ENCODE measurements at places on chromosomes 13 and 19.

DNA sequence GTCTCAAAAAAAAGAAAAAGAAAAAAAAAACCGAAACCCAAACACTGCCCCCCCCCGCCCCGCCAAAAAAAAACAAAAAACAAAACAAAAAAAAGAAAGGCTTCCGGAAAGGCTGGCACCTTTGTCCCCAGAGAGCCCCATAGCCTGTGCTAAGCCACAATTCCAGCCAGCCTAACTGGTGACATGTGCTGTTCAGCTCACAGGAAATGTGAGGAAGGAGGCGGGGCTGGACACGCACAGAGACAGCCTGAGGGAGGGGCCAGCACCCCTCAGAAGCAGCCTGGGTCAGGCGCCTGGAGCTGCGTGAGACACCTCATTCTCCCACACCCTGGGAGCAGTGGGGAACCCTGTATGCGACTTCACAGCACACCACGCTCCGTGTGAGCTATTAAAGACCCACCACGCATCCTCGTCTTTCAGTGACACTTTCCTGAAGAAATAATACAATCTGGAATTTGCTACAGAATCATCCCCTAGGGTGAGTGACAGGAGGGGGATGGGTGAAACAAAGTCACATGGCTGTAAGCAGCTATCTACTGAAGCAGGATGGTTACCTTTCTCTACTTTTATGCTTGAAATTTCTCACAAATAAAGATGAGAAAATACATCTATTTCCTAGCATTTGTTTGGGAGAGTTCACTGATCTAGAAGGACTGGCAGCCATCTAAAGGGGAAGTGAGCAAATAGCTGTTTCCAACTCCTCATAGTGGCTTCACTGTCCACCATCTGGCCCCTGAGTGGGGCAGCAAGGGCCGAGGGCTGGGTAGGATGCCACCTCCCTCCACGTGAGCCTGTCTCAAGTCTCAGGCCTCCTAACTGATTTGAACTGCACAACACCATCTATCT is 12.3 kb upstream of the SLC35E1 start:
- peak; percentile 90 for DNase-seq

DNA sequence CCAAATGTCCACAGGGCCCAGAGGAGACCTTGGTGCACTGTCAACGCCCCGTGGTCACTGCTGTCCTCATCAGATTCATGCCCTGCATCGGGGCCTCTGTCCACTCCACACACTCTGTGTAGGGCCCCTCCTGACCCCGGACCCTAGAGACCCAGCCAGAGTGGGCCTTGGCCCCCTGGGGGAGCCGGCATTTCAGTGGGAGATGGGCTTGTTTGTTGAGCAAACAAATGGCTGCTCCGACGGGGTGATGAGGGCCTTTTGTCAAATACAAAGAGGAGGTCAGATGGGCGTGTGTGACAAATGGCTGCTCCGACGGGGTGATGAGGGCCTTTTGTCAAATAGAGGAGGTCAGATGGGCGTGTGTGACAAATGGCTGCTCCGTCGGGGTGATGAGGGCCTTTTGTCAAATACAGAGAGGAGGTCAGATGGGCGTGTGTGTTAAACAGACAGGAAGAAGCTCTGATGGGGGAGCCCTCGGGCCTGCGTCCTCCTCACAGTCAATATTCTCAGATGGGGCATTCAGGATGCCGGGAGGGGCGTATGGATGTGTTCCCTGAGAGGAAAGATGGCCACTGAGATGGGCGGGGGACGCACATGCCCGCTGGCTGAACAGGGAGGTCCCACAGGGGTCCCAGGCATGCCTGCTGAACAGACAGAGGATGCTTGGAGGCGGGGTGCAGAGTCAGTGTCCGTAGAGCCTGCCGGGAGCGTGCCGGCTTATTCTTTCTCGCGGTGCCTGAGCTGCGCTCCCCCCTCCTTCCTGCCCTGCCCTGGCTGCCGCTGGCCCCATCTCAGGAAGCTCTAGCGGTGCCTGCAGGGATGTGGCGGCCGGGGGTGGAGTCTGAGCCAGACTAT is 36.3 kb downstream of the SMIM24 start:
- no peak for DNase-seq

DNA sequence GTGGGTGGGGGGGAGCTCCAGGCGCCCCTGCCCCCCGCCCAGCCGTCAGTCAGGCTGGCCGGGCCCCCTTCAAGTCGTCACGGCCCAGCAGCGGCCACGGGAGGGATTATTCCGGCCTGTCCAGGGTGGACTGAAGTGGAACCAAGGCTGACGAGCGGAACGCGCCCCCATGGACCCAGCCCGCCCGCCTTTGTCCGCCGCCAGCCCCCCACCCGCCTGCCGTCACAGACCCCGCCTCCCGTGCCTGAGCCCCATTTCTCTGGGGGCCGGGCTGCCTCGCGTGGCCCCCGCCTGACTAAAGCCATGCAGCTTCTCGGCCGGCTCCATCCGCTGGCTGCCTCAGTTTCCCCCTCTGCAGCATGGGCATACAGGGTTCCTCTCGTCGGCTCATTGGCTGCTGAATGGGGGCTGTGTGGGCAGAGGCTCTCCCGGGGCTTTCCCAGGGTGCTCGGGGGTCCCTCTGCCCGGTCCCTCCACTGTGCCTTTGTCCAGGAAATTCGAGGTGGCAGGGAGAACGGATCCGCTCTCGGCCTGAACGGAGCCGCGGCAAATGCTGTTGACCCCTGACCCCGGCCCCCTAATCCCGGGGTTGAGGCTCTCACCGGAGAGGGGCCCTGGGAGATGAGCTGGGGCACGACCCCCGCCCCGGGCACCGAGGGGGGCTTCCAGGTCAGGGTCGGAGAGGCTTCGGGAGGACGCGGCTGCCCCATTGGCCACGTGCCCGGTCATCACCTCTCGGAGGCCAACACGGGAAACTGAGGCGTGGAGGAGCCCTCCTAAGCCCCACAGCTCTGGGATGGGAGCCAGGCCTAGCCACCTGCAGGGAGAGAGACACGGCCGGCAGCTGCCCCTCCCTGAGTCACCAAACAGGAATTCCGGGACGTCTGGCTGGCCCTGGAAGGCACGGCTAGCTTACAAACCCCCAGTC is 27.4 kb downstream of the EFNA2 start:
- peak; percentile 99 for DNase-seq

GRCh38 chr19:11530432-11530831 is 1.5 kb upstream of the ECSIT start:
- DNase-seq: peak; percentile 71

GRCh38 chr13:64819081-64819480 is 2411.1 kb downstream of the PCDH9 start:
- DNase-seq: no peak

GRCh38 chr19:16945364-16945714 is 56.5 kb downstream of the F2RL3 start:
- DNase-seq: no peak

DNA sequence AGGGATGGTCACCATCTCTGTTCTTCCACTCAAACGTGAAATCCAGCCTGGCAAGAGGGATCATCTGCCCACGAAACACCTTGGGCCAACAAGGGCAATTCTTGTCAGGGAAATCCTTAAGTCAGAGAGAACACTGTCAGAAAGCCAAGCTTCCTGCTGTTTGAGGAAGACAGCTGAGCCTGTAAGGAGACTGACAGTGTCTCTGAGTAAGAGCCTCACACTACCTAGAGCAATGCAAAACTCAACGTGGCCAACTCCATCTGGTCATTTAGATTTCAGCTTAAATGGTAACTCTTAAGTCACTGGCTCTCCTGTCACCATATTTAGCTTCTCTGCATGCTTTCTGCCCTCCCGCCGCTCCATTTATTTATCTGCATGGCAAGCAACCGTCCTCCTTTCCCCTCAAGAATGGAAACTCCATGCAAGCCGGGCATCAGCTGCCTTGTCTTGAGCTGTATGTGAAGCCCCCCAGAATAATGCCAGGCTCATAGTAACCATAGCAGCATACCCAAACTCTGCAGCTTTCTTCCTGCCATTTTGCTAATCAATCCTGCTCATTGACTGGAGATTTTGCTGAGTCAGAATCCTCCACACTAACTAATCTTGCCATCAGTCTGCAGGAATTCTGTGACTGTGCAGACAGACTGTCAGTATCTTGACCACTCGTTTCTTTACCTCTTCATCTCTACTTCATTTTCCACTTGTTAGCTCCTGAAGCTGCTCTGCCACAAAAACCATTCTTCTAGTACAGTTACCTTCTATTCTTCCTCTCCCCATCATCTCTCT is 159.8 kb downstream of the IRS2 start:
- no peak for DNase-seq

DNA sequence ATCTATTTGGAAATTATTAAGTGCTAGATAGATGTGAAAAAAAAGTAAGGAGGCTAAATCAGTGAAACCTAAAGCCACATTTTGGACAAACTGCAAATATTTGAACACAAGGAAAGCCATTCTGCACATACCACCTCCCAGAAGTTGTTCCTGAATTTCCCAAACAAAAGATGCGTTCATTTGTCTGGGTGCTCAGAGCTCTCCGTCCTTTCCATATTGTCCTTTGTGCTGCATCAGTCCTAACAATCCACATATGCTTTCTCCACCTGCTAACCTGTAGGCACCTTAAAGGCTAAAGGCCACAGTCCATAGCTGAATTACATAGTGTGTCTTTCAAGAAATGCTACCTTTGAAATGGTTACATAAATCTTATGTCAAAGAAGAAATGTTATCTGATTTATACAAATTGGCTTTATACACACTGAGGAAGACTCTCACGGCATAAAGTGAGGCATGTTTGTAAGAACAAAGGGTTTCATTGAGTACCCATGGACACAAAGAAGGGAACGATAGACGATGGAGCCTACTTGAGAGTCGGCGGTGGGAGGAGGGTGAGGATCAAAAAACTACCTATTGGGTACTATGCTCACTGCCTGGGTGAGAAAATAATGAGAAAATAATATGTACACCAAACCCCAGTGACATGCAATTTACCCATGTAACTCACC is 182.0 kb downstream of the RGCC start:
- no peak for DNase-seq

GRCh38 chr19:18017275-18018083 is 9.5 kb downstream of the ARRDC2 start:
- DNase-seq: no peak

DNA sequence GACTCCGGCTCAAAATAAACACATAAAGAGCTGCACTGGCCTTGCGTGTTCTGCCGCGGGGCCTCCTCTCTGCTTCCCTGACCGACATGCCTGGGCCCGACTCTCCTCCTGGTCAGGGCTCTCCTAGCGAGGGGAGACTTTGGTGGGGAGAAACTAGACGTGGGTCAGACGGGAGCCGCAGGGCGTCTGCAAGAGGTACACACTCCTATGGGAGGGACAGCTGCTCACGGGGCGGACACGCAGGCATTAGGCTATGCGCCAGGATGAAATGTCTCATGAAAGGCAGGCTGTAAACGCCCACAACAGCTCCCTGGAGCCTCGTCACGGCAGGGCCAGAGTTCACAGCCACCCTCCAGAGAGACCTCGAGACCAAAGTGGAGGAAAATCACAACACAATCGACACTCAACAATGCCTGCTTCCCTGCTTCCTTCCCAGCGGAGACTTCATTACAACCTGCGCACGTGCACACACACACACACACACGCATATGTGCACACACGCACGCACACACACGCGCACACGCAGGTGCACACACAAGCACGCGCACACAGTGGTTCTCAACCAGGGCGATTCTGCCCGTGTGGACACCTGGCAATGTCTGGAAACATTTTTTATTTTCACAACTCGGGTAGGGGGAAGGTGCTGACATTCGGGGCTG is 5.8 kb downstream of the SLC39A3 start:
- DNase-seq: no peak

GRCh38 chr19:5554828-5555227 is 12.9 kb downstream of the TINCR start:
- DNase-seq: no peak

- no peak for DNase-seq
Observed at GRCh38 chr13:28548872-28549271, 53.9 kb upstream of the FLT1 start.

DNA sequence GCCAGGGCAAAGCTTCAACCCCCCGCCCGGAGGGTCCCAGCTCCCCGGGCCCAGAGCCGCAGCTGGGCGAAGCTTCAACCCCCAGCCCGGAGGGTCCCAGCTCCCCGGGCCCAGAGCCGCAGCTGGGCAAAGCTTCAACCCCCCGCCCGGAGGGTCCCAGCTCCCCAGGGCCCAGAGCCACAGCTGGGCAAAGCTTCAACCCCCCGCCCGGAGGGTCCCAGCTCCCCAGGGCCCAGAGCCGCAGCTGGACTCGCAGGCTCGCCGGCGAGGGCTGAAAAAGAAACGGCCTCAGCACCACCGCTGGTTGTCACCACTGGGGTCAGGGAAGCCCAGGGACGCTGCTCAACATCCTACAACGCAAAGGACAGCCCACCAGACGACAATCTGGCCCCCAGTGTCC is 5.2 kb downstream of the REXO1 start:
- DNase-seq: no peak

DNA sequence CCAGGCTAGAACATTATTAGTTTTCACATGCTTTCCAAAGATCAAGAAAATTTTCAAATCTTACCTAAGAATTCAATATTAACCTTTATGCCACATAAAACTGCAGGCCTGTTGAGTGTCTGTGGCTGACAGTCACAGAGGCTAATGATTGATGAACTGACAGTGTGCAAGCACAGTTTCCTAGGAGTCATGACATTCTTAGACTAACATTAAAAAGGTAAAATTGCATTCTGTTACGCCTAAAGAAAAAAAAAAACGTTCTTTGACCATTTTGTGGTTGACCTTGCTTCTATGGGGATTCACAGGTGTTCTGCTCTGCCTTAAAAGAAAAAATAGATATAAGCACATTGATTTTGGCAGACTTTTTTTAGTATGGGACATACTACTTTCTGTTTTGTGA is 1776.2 kb downstream of the PCDH9 start:
- no peak for DNase-seq

Measured in H54 (cell line).